ENCODE measurements at places on chromosomes 7 and 10.

- no peak for DNase-seq
Observed at GRCh38 chr7:15305002-15305600, 256.7 kb downstream of the AGMO start.

DNA sequence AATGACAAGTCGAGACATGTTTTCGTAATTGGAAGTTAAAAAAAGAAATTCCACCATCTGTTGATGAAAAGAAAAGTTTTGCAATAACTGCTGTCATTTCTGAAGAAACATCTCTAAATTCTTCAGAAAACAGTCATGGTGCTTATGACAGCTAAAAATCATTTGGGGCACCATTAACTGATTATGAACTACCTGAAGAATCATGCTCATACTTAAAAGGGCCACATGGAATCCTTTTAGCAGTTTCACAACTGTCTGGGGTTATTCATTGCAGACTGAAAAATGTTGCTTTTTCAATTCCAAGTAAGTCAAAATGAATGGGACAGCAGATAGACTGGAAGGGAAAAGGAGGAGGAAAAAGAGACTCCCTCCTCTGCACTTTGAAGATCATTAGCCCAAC, 134.2 kb downstream of the CHN2 start:
- DNase-seq: no peak

GRCh38 chr7:10210000-10210399, 763.7 kb upstream of the PHF14 start:
- no peak for DNase-seq

DNA sequence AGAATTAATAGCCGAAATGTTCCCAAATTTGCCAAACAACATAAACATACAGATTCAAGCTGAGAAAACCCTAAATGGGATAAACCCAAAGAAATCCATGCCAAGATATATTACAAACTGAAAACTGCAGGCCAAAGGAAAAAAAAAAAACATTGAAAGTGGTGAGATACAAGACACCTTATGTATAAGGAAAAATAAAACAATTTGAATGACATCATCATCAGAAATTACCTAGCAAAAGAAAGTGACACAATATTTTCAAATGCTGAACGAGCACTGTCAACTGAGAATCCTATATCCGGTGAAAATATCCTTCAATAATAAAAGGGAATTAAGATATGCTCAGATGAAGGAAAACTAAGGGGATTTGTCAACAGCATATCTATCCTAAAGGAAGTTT, 66.5 kb downstream of the PHYHIPL start:
- no peak for DNase-seq

GRCh38 chr7:66213637-66214036, 8.5 kb downstream of the TPST1 start:
- DNase-seq: no peak

- DNase-seq: no peak
Observed at GRCh38 chr10:120641695-120642094, 184.7 kb downstream of the PLPP4 start.

- DNase-seq: no peak
Observed at GRCh38 chr7:28531291-28531690, 119.0 kb downstream of the CREB5 start.

DNA sequence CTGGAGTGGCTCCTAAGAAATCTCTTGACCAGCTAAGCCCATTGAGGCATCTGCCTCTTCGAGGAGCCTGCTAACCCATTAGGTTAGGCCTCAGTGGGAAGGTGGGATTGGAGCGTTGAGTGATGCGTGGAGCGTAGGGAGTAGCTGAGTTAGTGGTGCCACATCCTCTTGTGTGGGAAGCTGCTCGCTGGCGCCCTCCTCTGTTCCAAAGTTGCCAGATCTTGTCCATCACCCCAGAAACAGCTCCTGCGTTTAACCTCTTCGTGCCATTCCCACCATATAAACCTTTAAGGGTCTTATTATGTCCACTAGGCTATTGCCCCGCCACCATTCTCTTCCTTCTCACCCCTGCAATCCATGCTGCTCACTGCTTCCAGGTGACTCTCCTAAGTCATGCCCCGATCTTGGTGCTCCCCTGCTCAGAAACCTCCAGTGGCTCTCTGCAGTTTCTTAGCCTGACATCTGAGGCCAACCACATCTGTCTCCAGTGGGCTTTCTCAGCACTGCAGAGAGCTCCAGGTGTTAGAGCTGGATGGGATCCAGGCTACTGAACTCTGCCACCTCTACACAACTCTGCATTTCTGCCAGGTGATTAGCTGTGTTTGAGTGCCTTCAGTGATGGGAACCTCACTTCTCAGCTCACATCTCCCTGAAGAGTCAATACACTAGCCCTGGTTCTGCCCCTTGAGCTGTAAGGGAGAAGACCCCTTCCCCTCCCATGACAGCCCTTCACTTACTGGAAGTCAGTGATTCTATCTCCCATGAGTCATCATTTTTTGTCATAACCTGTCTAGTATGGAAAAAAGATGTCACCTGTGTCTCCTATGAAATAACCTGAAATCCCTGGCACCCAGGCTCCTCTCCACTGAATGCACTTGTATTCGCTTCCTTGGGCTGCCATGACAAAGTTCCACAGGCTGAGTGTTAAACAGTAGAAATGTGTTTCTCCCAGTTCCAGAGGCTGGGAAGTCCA, 65.0 kb upstream of the FGFR2 start:
- DNase-seq: no peak

- DNase-seq: no peak
Observed at GRCh38 chr10:61942604-61943461, 41.3 kb downstream of the ARID5B start.

Data from stimulated activated CD4-positive, alpha-beta T cell treated with anti-CD3 and anti-CD28 coated beads, TNF-alpha, amount 100 ng/mL, for 48 hours (primary cell).